ENCODE measurements at places on chromosomes 11 and 22.

- no peak for DNase-seq
Measured at GRCh38 chr11:128467610-128468041, 119.7 kb downstream of the ETS1 start.

GRCh38 chr11:133826866-133827265 lies 18.4 kb downstream of the SPATA19 start:
- no peak for DNase-seq

- no peak for DNase-seq
Measured at GRCh38 chr11:2730272-2731129, 30.7 kb upstream of the KCNQ1OT1 start.

DNA sequence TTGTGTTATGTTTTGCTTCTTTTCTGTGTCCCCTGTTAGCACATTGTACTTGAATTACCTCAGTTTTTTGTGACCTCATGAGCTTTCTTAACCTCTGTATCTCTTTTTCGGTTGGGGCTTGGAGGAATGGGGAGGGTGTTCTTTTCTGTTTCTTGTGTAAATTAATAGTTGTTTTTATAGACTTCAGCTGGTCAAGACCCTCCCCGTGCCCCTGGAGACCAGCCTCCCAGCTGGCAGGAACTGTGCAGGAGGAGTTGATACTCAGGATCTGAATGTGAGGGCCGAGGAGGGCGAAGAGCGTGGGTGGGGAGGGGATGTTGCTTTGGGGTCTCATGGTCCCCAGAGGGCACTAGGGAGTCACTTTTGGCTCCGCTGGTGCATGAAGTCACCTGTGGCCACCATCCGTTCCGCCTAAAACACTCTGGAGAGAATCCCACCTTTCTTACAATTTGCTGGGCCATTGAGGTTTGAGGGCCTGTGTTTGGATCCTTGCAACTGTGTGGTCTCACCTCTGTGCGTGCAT lies 44.3 kb upstream of the NNMT start:
- DNase-seq, result no peak

DNA sequence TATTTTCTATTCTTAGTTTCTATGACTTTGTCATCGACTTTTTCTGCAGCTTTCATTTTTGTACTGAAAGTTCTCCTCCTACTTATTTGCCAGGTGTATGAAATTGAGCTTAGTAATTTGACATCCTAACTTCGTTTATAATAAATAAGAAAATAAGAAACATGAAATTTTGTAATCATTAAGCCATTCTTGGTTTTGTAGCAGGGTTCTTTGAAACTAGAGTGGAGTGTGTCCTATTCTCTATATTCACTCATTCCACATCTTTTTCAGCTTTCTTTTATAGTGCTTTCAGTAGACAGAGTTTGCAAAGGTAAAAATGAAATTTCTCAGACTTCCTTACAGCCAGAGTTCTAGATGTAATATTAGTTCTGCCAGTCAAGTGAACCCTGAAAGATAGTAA lies 47.8 kb downstream of the FANCF start:
- DNase-seq, result no peak

DNA sequence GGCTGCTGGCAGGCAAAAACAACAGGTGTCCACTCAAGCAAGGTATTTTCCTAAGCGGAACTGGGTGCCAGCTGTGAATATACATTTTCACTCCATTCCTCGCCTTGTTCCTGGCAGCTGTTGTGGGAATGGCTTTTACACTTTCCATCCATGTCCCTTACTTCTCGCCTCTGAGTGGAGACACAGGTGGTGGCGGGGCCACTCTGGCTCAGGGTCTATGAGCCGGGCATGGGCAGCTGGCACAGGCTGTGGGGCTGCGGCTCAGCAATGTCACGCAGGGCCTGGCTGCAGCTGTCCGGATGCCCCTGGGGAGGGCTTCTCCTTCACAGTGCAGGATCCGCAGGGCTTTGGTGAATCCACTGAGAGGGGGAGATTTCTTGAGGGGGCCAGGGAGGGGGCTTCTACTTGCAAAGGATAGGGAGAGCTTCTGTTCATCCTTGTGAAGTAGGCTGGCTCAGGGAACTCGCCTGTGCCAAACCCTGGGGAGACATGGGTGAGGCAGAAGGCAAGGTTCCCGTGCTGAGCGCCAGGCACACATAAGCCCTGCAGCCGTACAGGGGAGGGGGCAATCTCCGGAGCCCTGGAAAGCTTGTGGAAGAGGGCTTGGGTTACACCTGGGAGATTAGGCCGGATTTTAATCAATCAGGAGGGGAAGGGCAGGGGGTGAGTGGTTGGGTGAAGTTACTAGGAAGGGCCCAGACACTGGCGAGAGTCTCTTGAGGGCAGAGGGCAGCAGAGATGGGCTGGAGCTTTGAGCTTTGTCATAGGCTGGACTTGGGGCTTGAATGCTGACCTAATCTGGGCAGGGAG lies 45.7 kb downstream of the KCNQ1OT1 start:
- DNase-seq, result no peak

DNA sequence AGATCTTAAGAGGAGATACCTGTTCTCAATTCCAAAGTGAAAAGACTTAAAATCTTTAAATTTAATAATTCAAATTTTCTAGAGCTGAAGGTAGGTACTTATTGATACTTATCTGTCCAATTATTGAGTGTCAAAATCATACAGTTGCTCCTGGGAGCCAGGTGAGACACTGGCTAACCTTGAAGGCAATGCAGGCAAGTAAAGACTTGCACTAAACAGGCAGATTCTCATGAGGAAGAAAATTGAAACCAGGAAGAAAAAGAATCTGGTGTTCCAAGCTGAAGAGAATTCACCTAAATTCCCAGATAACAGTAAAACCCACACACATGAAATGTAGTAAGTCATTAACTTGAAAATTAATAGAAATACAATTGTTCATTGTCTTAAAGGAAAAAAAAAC lies 30.3 kb downstream of the VSIG10L2 start:
- DNase-seq, result no peak

GRCh38 chr11:121253951-121254350 lies 38.6 kb upstream of the SC5D start:
- DNase-seq, result no peak

Data from stimulated activated CD4-positive, alpha-beta T cell treated with anti-CD3 and anti-CD28 coated beads, Interleukin-1b, Interleukin-23, amount 100 ng/mL, for 24 hours (primary cell).